RWPE2 (cell line): ENCODE measurements at places on chromosomes 6 and 20.

GRCh38 chr6:170155464-170156196 is 135.2 kb downstream of the DLL1 start:
- no peak for DNase-seq

DNA sequence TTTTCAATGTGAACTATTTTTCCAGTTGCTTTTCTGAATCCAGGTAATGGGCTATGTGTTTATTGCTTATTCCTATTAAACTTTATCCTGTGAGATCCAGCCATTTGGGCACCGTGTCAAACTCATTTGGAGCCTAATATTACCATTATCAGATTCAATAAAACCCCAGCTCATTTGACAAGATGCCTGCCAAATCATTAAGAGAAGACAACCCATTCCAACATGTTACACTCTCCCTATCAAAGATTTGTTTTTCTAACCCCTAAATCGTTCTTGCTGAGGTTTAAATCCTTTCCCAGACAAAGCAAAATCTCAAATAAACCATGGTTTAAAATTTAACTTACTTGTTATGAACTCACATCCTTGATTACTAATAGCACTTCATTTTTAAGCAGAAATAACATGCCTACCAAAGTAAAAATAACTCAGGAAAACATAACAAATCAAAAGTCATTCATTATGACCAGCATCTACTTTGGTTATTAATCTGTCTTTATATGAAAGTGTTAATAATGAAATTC is 130.0 kb upstream of the TCF21 start:
- no peak for DNase-seq

GRCh38 chr6:28841290-28841689 is 82.5 kb downstream of the TRIM27 start:
- DNase-seq, result no peak

DNA sequence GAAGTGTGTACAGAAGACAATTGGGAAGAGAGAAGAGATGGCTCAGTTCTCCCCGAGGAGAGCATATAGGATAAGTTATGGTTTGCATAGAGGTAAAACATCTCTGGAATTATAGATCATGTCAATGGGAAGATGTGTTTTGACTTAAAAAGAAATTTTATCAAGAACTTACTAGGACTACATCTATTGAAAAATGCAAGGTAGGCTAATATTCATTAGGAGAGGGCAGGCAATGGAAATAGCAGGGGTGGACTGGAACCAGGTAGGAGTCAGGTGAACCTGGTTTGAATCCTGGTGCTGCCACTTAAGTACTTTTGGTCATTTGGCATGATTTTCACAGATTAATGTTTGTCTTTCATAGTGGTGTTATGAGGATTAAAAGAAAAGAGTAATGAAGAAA is 96.2 kb downstream of the FARS2 start:
- DNase-seq, result no peak

GRCh38 chr6:91751526-91751925 is 1164.7 kb upstream of the MAP3K7 start:
- DNase-seq, result no peak

DNA sequence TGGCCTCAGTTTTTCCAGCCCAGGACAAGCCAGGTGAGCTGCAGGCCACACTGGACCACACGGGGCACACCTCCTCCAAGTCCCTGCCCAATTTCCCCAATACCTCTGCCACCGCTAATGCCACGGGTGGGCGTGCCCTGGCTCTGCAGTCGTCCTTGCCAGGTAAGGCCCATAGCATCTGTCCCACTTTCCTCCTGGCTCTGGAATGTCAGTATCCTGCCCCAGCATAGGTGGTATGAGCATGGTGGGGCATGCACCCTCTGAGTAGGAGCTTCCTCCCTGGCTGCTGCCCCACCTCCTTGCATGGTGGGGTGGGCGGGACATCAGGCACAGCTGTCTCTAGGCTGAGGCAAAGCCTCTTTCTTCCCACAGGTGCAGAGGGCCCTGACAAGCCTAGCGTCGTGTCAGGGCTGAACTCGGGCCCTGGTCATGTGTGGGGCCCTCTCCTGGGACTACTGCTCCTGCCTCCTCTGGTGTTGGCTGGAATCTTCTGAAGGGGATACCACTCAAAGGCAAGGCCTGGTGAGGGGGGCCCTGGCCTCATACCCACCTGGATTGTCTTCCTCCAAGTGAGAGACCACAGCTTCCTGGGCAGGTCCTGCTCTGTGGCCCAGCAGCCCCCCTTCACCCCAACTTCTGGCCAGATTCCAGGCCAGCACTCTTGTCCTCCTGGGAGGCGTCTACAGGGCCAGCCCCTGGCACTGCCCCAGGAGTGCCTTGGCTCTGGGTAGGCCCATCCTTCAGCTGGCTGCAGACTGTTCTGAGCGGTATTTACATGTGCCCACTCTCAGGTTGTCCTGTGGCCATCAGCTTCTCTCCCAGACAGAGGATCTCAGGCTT is 9.1 kb downstream of the PI16 start:
- no peak for DNase-seq

DNA sequence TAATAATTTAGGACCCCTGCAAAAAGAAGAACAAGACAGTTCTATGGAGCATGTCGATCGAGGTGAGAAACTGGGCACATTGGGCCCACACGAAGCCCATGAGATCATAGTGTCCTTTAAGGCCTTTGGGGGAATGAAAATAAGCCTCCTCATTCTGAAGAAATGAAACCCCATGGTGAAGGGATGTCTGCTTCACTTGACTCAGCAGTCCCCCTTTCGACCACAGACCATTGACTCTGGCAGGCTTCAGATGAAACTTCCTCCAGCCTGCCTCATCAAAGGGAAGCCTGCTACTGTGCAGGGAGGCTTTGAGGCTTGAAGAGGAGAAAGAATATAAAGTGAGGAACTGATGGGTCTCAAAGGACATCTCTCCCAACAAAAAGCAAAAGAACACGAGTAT is 144.2 kb upstream of the FBXL4 start:
- no peak for DNase-seq

DNA sequence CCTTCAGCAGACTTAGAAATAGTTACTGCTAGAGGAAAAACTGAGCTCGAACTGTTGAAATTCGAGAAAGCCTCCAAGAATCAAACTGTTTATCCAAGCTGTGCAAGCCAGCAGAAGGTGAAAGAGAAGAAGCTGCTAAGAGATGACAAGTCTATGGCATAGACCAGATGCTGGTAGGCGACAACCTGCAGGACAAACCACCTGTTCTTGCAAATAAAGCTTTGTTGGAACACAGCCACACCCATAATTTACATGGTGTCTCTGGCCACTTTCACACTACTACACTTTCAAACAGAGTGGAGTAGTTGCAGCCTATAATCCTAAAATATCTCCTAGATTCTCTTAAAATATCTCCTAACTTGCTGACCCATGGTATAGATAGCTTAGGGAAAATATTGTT is 33.3 kb downstream of the TNFRSF21 start:
- DNase-seq, result no peak

- no peak for DNase-seq
These were observed 12.8 kb downstream of the ESF1 start for GRCh38 chr20:13771853-13772453.

DNA sequence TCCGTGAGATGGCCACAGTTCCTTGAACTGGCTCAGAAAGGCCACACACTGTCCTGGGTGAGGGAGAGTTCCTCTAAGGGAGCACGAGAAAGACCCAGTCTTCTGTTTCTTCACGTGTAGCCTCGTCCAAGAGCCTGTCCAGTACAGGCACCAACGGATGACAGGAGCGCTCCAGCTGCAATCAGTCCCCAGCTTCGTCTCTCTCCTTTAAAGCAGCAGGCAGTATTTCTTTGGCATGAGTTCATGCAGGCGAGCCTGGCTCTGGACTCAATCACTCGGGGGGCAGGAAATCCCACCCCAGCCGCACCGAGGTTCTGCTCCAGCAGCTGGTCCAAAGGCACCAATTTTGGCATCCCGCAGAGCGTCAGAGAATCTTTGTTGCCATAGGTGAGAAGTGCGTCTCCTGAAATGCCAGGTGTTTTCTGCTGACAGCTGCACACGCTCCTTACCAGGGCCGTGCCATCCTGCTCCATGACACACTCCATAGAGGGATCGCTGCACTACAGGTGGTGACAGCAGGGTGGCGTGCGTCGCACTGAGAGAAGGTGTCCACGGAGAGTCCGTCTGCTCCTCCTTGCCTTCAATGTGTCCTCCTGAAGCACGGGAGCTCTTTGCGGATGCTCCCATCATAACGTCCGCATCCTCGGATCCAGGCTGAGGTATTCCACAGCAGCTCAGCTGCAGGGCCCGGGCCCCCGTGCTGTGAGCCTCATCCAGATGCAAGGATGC is 59.6 kb upstream of the AFDN start:
- no peak for DNase-seq

- DNase-seq, result no peak
These were observed 153.5 kb upstream of the STMND1 start for GRCh38 chr6:16948396-16948795.

DNA sequence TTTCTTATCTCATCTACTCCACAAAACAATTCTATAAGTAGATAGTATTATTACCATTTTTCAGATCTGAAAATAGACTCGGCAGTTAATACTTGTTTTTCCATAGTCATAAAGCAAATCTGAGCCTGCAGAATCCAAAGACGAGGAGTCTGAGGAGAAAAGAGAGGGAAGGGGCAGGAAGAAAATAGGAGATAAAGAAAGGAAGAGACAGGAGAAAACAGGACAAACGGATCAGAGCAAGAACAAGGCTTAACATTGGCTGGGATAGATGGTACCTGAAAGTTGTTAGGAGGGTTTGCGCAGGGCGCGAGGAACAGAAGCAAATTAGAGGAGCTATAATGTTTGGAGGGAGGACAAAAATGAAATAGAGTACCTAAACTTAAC is 639 bp upstream of the PPIL1 start:
- DNase-seq, result no peak

- no peak for DNase-seq
These were observed 10.5 kb upstream of the HSF2 start for GRCh38 chr6:122388945-122389344.

GRCh38 chr20:59145247-59145923 is 18.2 kb upstream of the ZNF831 start:
- peak; percentile 45 for DNase-seq

- no peak for DNase-seq
These were observed 56.7 kb upstream of the PSMF1 start for GRCh38 chr20:1061484-1062221.

GRCh38 chr6:106053484-106054205 is 32.5 kb upstream of the PRDM1 start:
- DNase-seq, result no peak

GRCh38 chr20:44407402-44408184 is 52.1 kb downstream of the HNF4A start:
- DNase-seq, result peak; percentile 99

- no peak for DNase-seq
These were observed 40.2 kb upstream of the CRISP1 start for GRCh38 chr6:49906526-49906925.

DNA sequence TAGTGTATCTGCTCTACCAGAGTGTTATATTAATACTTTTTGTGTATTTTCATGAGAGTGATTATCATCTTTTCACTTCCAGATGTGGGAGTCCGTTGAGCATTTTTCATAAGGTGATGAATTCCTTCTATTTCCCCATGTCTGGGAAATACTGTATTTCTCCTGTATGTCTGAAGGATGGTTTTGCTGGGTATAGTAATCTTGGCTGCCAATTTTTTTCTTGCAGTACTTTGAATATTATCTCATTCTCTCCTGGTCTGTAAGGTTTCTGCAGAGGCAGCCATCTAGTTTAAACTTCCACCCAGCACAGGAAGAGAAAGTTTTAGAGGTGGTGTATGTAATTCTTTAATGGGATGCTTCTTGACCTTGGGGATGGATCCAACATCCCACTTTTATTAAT is 15.4 kb upstream of the DYNLRB1 start:
- no peak for DNase-seq

- DNase-seq, result no peak
These were observed 350.6 kb downstream of the SAMD5 start for GRCh38 chr6:147859071-147859470.

DNA sequence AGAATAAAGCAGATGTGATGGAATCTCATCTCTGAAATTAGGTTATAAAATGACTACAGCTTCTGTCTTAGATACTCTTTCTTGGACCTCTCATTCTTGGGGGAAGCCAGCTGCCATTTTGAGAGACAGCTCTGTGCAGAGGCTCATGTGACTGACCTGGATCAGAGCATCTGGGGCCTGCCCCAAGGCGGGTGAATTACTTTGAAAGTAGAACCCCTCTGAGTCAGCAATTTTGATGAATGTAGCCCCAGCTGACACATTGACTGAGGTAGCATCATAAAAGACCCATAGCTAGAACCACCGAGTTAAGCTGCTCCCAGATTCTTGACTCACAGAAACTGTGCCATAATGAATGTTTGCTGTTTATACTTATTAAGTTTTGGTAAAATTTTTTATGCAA is 124.5 kb downstream of the THEMIS start:
- DNase-seq, result no peak

DNA sequence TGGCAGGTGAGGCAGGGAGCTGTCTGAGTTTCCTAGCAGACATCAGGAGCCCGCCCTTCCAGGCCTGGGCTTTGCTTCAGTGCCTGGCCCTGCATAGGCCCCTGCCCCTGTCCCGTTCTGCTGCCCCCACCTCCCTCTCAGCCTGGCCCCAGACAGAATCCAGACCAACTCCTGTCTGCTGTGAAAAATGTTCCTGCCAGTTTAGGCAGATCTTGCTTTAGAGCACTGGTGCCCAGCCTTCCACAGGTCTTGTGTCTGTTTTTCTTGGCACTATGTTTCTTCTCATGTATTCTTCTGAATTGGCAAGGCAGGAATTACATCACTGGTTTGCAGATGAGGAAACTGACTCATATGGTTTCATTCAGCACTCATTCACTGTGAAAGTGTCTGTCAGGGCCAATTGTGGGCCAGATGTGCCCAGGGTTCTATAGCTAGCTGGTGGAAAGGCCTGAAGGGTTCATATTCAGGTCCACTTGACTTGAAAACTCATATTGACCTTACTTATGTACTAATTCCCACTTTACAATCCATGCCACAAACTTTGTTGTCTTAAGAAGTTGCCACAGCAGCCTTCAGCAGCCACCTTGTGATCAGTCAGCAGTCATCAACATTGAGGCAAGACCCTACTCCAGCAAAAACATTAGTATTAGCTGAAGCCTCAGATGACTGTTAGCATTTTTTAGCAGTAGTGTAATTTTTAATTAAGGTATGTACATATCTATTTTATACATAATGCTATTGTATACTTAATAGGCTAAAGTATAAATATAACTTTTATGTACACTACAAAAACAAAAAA is 40.5 kb downstream of the HLA-F start:
- no peak for DNase-seq

DNA sequence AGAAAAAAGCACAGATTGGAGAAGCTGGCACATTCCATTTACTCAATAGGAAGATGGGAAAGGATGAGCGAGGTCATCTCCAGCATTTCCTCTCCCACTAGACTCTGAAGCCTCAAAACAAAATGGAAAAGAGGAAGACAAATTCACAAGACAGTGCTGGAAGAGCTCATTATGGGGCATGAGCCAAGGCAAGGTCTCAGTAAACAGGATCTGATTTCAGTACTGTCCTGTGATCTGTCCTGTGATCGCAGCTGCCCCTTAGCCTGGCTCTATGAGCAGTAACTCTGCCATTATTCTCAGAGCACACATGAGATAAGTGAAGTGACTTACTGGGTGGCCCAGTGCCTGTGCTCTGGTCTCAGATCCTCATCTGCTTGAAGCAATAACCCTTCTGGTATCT is 68.1 kb upstream of the SLC4A11 start:
- DNase-seq, result no peak
